ENCODE measurements at places on chromosomes 11 and 22.
A peak's percentile ranks its signal among the peaks of the same experiment; 100 is the strongest.

GRCh38 chr11:97909614-97910399 lies 1110.9 kb upstream of the CNTN5 start:
- DNase-seq = no peak

- no peak for DNase-seq
These were observed 1269.7 kb downstream of the BRD1 start for GRCh38 chr22:48558016-48558415.

GRCh38 chr11:61413496-61413895 lies 16.3 kb downstream of the CPSF7 start:
- no peak for DNase-seq

GRCh38 chr11:133746663-133747306 lies 98.5 kb downstream of the SPATA19 start:
- DNase-seq = no peak

DNA sequence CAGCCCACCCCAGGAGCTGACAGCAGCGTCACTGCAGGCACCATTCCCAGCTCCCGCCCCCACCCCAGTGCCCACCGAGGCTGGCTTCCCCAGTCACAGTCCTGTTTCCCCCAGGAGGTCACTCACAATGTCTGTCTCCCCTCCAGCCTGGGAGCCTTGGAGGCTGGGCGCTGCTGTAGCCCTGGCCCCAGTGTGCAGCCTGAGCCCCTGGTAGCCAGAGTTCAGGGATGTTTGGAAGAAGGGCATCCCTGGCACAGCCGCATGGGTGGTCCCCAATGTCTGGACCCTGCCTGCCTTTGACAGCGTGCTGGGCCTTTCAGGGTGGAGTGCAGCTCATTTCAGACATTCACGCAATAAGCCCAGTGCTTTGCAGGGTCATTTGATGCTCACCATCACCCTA lies 4.3 kb downstream of the CAPN5 start:
- DNase-seq = no peak

DNA sequence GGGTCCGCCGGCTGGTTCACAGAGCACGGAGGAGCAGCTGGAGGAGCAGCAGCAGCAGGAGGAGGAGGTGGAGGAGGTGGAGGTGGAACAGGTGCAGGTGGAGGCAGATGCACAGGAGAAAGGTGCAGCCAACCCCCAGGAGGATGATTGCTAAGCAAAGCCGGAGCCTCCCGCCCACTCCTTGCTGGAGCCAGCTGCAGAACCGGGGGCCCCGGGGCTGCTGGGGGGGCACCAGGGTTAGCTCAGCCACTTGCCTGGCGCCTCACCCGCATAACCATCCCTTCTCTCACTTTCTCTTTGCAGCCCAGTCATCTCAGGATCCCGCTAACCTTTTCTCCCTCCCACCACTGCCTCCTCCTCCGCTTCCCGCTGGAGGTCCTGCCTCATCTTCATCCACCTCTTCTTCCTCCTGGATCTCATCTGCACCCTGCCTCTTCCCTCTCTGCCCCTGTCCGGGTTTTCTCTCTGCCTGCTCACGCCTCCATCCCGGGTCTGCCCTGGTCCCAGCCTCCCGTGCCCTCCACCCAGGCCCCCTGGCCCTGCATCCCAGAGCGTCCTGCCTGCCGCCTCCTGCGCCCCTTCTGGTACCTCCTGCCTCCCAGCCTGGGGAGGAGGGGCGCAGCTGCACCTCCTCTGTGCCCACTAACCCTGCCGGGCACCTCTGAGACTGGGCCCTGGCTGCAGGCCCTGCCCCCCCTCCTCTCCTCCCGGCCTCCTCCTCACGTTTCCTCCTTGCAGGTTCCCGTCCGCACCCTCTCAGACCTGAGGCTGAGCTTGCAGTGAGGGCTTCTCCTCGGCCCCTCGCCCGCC lies 9.5 kb downstream of the KCTD17 start:
- DNase-seq = no peak

GRCh38 chr11:124080327-124081001 lies 34.8 kb upstream of the VWA5A start:
- peak; percentile 39 for DNase-seq

DNA sequence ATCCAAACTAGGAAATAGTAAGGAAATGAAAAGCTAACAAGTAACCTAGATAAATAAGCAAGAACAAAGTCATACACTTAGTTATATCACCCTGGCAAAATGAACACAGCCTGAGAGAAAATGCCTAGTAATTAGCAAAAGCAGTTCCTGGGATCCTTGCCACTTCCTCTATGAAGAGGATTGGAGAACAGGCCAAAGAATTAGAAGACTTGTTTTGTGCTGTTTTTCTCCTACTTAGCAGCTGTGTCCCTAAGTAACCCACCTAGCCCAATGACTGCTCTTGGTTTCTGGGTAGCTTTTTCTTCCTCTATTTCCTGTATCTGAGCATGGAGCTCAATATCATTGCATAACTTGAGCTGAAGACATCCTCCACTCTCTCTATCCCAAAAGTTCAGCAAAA lies 713.9 kb downstream of the ETS1 start:
- DNase-seq = no peak

DNA sequence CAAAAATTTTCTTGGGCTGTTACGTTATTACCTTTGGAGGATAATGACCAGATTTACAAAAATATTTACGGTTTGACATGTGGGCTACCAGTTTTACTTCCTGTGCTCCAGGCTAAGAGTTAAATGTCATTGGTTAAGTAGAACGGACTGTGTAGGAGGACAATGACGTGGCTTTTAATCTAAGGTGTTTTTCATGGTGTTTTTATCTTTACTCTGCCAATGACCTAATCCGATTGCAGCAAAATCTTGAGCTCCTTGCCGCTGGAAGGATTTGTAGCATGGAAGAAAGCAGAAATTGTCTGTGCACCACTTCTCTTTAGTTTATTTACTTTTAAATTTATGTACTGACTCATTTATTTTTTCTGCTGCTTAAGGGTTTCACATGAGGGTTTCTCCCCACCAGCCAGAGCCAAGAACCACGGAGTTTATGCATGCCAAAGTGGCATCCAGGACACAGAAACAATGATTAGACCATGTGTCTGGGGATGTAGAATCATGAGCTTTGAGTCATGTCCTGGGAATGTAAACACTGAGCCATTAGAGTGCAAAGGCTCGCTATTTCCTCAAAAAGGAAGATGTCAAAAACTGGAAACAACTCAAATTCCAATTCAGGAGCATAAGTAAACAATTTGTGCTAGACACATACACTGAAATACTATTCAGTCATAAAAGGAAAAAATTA lies 1.9 kb upstream of the CARD16 start:
- peak; percentile 89 for DNase-seq

- peak; percentile 68 for DNase-seq
These were observed 2.0 kb upstream of the CASTOR1 start for GRCh38 chr22:30291058-30291892.

DNA sequence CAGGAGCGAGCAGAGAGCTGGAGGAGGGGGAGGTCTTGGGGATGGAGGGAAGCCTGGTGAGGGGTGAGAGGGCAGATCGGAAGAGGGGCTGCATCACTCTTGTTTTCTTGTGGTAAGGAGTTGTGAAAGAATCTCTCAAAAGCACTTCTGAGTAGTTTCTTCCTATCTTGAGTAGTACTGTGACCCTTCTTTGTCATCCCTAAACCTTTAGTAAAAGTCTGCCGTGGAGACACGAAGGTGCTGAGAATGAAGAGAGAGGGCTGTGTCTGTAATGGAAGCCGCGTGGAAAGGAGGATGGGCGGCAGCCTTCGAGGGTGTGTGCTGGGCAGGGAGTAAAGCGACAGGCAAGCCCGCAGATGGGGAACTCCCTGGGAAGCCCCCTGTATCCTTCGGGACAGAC lies 237.8 kb downstream of the TBC1D22A start:
- DNase-seq = no peak

- DNase-seq = peak; percentile 40
These were observed 6.4 kb downstream of the PTPRJ start for GRCh38 chr11:47986742-47987141.

GRCh38 chr11:13450832-13451397 lies 12.1 kb downstream of the BTBD10 start:
- DNase-seq = no peak

GRCh38 chr22:48333816-48334735 lies 1493.6 kb downstream of the BRD1 start:
- DNase-seq = no peak

- no peak for DNase-seq
These were observed 87.8 kb downstream of the RCN1 start for GRCh38 chr11:32178692-32179091.

DNA sequence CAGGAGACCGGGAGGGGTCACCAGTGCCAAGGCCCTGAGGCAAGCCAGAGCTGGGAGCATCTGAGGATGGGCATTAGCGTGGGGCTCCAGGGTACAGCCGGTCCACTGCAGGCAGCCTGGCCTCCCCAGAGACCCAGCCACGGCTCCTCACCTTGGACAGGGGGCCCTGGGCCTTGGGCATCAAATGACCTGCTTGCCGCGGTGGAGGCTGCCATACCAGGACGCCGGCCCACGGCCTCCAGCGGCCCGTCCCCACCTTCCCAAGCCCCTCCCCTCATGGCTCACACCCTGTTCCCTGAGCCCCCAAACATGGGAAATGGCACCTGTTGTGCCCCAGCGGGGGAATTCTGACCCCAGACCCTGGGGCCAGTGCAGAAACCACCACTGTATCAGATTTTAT lies 12.7 kb upstream of the RTN4R start:
- no peak for DNase-seq

DNA sequence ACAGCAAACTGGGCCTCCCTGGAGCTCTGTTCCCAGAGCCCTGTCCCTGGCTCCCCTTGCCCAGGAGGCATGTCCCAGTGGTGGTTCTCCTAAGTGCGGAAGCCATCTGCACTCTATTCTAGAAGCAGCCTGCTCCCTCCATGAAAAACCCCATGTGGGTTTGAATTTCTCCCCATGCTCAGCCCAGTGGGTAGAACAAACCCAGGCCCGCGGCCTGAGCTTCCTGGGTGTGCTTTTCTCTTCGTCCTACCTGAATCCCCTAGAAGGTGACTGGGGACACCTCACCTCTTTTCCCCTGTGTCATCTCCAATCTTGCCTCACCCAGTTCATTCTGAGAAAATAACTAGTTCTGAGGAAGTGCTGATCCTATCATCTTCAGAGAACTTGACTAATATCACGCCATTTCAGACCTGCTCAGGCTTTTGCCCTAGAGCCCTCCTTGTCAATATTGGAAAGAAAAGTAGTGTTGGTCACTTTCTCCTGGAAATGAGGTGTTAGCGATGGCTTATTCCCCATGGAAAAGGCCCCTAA lies 15.9 kb downstream of the IL10RA start:
- no peak for DNase-seq

DNA sequence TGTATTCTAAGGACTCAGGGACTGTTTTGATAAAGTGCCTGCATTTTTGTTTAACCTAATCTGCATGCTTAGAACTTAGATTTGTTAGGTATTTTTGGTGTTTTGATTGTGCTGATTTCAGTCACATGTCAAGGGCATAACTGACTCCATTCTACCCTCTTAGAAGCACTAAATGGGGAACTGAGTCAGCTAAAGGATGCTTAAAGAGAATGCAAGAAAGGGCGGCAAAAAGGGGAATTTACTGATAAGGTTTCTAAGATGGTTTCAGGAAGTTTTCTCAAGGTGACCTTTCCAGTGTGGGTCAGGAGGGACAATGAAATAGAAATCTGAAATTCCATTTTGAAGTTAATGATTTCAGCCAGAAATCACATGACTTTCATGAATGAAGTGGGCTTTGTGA lies 43.0 kb downstream of the MMP20 start:
- DNase-seq = no peak

DNA sequence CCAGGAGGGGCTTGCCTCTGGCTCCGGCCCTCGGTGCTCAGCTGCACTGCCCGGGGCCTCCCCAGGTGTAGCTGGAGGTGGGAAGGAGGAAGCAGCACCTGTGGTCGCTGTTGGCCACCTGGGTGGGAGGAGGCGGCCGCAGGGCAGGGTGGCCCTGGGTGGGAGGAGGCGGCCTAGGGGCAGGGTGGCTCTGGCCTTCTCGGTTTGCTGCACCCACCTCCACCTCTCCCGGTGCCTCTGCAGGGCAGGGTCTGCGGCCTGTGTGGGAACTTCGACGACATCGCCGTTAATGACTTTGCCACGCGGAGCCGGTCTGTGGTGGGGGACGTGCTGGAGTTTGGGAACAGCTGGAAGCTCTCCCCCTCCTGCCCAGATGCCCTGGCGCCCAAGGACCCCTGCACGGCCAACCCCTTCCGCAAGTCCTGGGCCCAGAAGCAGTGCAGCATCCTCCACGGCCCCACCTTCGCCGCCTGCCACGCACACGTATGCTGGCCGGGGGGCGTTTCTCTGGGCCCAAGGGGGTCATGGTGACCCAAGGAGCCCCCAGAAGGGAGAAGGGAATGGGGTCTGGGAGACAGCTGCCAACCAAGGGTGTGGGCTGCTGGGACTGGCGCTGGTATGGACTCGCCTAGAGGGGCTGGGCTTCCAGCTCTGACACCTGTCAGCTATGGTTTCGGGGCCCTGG lies 20.6 kb downstream of the MUC5AC start:
- no peak for DNase-seq

- DNase-seq = no peak
These were observed 145.9 kb upstream of the PITPNB start for GRCh38 chr22:28064920-28065319.

DNA sequence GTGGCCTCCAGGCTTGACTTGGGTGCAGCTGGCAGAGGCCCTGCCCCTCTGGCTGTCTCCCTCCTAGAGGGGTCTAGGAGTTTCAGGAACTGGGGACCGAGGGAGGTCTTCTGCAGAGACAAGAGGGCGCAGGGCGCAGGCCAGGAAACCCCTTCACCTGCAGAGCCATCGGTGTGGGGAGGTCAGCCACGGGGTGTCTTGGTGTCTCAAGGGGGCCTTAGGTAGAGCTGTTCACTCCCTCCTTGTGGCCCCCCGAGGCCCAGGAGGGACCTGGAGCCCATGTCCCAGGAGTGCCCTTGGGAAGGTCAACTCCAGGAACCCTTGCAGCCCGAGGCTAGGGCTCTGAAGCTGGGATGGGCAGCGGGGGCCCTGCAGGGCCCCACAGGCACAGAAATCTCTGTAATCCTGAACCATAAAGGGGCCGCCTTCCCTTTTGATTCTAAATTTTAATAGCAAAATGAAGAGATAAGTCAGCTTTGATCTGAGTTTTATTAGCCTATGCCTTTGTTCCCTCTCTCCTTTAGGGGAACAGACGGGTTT lies 31.4 kb upstream of the TH start:
- no peak for DNase-seq

GRCh38 chr22:23609983-23610781 lies 21.9 kb downstream of the DRICH1 start:
- DNase-seq = no peak

GRCh38 chr11:68326334-68327215 lies 14.2 kb downstream of the LRP5 start:
- no peak for DNase-seq

All from kidney glomerular epithelial cell (primary cell).